ENCODE measurements at places on chromosomes 12 and 14.

DNA sequence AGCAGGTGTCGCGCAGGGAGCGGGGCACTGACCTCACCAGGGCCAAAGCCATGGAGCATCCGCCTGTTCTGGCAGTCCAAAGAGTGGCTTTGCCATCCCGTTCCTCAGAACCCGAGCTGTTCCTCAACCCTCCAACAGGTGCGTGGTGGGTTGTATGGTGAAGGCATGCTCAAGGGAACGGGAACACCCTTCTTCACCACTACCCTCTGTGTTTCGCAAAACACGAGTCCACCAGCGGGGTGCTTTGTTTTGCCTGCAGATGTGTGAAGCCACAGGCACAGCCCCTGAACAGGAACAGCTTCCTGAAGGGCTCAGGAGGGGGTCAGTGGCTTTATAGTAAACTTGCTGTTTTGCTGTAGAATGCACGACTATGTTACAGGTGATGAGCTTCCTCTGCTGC lies 52.7 kb downstream of the SMOC1 start:
- no peak for DNase-seq

- DNase-seq = no peak
Observed at GRCh38 chr12:91419809-91420208, 237.2 kb upstream of the DCN start.

- no peak for DNase-seq
Observed at GRCh38 chr12:57039016-57039798, 10.7 kb downstream of the MYO1A start.

GRCh38 chr14:100282766-100283419 lies 23.4 kb downstream of the SLC25A29 start:
- no peak for DNase-seq

DNA sequence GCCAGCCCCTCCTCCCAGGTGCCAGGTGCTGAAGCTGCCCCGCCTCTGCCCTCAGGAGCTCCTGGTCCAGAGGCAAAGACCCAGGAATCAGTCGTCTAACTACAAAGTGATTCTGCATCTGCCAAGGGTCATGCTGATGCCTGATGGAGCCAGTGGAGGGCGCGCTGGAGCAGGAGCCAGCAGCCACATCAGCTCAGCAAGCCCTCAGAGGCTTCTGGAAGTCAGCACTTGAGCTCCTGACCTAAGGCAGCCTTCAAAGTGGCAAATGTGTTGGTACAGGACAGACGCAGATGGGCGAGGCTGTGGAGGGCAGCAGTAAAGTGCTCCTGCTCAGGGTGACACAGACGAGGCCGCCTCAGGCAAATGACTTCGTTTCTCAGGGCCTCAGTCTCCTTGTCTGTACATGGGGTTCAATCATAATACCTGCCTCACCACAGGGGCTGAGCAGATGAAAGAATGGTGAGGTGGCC lies 10.9 kb downstream of the C12orf43 start:
- DNase-seq = peak; percentile 20

DNA sequence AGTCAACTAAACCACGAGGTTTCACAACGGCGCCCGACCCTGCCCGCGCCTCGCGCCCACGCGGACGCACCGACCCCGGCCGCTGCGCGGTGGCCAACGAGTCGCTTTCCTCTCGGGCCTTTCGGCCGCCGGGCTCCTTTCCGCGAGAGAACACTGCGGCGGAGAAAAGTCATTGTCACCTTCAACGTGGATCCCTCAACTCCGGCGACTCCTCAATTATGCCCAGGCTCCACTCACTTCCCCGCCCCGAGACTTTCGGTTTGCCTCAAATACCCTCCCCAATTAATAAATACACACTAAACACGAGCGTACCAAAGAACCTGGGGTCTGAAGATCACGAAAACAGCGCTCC lies 450 bp downstream of the SINHCAF start:
- no peak for DNase-seq

- no peak for DNase-seq
Observed at GRCh38 chr12:66035288-66035966, 95.1 kb downstream of the LLPH start.

GRCh38 chr12:94437303-94437702 lies 22.4 kb downstream of the CEP83 start:
- DNase-seq = no peak

DNA sequence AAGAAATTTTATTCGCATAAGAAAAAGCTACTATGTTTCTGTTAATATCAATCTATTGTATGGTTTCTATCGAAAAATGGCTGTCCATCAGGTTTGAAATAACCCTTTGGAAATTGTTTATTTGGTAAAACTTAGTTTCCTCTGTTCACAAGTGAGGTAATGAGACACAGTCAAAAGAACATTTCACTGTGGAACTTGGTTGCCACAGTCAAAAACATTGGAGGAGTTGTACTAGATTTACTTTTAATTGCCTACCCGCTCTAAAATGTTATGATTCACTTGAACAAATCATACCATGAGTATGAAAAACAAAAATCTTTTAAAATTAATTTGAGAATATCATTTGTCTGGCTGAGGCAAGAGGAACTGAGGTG lies 46.5 kb downstream of the ITPR2 start:
- no peak for DNase-seq

DNA sequence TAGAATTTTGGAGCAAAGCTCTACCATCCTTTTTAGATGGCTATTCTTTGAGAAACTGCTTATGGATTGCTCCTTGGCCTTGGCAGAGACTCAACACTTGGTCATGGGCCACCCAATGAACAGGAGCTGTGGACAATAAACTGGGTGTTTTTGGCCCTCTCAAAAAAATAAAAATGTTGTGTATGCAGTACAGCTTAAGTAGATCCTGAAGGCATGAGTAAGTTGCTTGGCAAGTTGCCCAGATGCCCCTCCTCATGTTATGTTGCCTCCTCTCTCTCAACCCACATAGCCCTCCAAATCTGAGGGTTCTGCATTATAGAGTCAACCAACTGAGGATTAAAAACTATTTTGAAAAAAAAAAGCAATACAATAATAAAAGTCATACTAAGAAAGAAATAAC lies 124.9 kb downstream of the ATP23 start:
- DNase-seq = no peak

DNA sequence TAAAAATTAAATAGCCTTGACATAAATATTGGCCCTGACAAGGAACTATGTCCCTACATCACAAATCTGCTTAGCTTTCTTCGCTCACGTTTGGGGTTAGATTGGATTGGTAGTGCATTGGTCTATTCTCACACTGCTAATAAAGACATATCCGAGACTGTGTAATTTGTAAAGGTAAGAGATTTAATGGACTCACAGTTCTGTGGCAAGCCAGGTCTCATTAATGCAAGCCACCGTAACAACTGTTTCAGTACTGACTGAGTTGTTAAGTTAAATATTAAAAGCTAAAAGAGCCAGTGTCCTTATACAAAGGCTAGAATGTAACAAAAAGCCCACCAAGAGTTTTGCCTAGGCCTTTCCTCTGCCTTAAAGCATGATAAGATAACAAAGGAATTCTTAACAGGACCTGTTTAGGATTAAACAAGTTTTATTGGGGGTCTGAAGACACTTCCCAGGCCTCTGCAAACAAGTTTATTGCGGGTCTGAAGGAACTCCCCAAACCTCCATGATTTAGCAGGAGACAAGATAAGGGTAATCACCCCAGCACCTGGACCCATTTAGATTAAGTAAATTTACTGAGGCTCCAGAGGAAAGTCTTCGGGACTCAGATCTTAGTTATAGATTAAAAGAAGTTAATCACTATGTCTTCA lies 88.2 kb upstream of the PTGDR start:
- no peak for DNase-seq

DNA sequence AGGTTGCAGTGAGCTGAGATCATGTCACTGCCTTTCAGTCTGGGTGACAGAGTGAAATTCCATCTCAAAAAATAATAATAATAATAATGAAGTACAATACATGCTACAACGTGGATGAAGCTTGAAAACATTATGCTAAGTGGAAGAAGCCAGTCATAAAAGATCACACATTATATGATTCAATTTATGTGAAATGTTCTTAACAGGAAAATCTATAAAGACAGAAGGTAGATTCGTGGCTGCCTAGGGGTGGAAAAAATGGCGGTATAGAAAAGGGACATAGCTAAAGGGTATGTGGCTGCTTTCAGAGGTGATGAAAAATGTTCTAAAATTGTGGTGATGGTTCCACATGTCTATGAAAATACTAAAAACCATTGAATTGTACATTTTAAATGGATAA lies 41.0 kb upstream of the AMIGO2 start:
- no peak for DNase-seq

- DNase-seq = no peak
Observed at GRCh38 chr12:104494137-104494792, 37.5 kb downstream of the CHST11 start.

- peak; percentile 85 for DNase-seq
Observed at GRCh38 chr12:57243521-57244311, 7.3 kb downstream of the STAC3 start.

- DNase-seq = peak; percentile 32
Observed at GRCh38 chr12:14554281-14555007, 13.2 kb downstream of the PLBD1 start.

GRCh38 chr12:58678753-58679152 lies 241.6 kb downstream of the LRIG3 start:
- no peak for DNase-seq

GRCh38 chr14:32230695-32231280 lies 27.7 kb upstream of the RNU6-8 start:
- DNase-seq = no peak

DNA sequence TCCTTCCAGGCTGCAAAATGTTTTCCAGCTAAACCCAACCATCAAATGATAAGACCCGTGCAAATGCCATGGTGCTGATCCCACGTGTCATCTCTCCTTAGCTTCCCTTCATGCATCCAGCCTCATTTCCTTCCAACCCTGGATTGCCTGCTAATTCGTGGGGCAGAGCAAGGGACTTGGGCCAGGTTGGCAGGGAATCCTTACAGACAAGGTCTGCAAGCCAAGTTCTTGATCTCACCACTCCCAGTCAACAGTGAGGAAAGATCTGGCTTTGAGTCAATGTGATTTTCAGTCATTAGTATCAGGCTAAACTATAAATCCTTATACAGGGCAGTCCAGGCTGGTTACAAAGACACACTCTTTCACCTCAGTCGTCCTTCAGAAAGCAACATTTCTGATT lies 150.9 kb downstream of the ANO2 start:
- no peak for DNase-seq

- peak; percentile 54 for DNase-seq
Observed at GRCh38 chr14:92540472-92541048, 27.0 kb downstream of the RIN3 start.

DNA sequence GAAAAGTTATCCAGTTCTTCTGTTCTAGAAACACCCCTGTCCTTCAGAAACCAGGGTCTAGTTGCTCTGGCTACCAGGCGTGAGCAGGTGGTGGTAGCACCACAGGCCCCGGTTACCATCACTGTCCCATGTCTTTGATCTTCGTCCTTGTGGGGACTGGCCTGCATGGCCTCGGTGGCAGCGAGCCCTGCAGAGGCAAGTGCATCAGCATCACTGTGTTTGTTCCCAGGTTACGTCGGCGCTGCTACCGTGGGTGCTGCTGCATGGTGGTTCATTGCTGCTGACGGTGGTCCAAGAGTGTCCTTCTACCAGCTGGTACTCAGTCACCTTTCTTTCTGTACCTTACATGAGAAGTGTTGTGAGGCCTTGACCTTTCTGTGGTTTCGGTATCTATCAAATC lies 58.9 kb downstream of the ANAPC7 start:
- DNase-seq = no peak

- DNase-seq = no peak
Observed at GRCh38 chr12:116590561-116590960, 31.4 kb downstream of the MAP1LC3B2 start.

DNA sequence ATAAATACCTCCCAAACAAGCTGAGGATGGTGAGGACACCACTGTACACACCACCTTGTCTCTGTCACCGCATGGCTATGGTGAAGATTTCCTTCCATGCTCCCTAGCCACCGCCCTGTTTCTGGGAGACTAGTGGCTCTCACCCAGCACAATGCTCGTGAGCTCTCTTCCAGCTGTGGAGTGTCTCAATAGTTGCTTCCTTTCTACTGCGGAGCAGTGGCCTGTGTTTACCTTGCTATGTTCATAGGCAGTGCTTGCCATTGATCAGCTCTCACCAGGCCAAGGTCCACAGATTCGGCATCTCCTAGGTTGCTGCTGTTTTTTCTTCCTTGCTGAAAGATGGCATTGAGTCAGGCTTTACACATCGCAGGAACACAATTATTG lies 313.6 kb upstream of the RTL1 start:
- DNase-seq = no peak

DNA sequence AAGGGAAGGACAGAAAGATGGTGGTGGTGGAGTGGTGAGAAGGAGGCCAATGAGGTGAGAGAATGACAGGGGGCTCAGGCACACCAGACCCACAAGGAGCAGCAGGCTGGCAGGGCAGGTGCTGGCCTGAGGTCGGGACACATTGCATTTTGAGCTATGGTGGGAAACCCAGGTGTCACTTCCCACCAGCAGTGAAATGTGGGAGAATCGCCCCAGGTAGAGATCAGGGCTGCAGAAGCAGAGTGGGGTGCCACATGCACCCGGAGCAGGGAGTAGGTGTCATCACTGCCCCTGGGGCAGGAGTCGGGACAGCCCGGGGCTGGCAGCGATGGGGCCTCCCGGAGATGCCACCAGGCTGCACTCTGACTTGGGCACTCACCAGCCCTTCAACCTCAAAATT lies 315.8 kb downstream of the BCL11B start:
- DNase-seq = no peak

- DNase-seq = no peak
Observed at GRCh38 chr12:95224202-95225170, 6.9 kb downstream of the VEZT start.

DNA sequence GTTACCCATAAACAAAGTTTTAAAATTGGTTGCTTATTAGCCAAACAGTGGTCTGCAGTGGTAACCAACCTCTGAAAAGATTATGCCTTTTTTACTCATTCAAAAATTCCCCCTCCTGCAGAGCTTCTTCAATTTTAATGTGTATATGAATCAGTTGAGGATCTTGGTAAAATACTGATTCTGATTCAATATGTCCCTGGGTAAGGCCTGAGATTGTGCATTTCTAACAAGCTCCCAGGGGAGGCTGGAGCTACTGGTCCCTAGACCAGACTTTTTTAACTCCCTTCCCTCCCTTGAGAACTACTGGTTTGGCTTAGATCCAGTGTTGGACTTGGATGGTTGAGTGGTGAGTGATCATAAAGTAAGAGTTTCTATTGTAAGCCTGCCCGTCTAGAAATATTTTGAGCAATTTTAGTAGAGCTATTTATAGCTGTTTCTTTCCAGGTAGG lies 90.2 kb downstream of the FUT8 start:
- DNase-seq = no peak

DNA sequence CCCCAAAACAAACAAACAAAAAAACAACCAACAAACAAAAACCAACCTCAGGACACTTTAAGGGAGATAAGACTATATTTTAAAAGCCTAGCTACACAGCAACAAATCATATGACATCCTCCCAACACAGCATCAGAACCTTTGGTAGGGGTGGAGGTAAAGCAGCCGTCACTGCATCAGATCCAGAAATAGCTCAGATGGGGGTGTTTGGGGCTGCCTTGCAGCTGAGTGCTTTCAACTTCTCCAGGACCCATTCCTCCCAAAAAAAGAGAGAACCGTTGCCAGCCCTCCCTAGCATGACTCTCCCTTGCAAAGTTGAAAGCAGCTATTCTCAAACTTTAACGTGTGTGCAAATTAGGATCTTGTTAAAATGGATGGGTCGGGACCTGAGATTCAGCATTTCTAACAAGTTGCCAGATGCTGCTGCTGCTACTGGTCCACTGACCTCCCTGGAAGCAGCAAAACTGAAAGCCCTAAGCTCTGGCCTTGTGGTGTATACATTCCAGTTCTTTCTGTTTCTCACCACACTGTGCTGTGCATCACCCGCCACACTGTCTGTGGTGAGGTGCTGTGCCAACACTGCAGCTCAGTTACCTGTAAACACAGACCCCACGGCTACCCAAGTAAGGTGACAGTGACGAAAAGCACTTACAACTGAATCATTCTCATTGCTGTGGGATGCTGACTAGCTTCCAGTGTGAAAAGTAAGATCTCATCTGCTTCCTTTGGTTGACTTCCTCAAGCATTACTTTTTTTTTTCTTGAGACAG lies 54.0 kb downstream of the SLC38A1 start:
- no peak for DNase-seq

Measured in NCI-H2029 (cell line).